NCI-H748 treated with DMSO at 0.1 percent for 48 hours (cell line): ENCODE measurements at places on chromosomes 12 and 14.

GRCh38 chr12:76455582-76456345, 103.8 kb downstream of the OSBPL8 start:
- peak; percentile 39 for DNase-seq

DNA sequence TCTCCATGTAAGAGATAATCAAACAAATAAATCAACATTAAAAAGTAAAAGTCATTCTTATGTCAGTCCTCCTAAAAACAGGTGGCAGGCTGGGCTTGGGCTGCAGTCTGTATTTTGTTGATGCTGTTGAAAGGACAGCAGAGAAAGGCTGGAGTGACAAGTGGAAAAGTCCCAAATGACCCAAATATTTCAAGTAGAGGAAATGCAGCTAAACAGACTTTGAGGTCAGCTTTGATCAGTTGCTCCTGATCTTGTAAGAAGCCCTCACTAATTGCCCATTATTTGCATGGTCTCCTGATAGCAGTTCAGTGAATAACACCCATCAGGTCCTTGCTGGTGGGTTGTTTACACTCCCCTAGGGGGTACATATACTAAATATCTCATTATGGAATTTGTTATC, 24.9 kb downstream of the TBX3 start:
- no peak for DNase-seq

- DNase-seq = no peak
Observed at GRCh38 chr12:52670961-52671360, 9.2 kb downstream of the KRT1 start.

DNA sequence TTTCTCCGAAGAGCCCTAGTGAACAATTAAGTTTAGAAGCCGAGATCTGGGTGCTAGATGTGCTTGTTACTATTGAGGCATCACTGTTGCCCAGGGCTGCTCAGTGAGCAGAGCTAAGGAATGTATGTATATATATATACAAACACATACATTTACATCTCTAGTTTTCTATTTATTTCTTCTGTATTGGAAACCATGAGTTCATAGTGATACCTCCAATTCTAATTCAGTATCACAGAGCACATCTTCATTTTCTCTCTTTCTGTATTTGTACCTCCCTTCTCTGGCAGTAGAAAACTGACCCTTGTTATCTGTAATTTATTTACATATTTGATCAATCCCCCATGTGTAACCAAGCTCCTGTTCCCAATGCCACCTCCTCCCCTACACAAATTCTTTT, 40.7 kb upstream of the FUT8 start:
- no peak for DNase-seq

DNA sequence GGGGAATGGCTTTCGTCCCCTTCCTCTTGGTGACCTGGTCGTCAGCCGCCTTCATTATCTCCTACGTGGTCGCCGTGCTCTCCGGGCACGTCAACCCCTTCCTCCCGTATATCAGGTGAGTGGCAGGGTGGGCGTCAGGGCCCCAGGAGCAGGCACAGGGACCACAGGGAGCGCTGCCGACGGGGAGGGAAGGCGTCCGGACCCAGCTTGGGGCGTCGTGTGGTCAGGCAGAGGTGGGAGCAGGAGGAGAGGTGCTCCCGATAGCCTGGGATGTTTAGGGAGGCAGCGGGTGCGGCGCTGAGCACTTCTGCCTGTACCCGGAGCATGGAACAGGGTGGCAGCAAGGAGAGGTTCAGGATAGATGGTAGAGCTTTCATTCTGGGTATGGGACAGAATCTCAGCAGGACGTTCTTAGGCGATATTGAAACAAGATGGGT, 444 bp downstream of the DRAM1 start:
- peak; percentile 14 for DNase-seq

DNA sequence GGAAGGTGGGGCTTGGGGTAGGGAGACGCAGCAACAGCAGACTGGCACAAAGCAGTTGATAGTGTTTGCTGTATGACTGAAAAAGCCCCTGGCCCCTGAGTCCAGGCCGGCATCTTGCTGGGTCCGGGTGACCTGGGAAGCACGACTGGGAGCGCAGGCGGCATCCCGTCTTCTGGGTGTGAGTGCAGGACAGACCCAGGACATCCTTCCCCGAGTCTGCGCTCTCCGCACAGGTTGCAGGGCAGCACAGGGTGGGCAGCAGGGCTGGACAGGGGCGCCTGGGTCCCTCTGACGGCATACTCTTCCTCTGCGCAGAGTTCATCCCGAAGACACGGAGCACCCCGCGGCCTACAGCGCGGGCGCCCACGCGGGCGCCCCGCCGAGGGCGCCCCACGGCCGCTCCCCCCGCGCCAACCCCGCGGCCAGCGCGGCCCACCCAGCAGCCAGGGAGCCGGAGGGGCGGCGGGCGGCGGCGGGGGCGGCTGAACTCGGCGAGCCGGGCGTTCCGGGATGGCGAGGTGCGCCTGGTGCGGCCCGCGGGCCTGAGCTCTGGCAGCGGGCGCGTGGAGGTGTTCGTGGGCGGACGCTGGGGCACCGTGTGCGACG, 9.2 kb upstream of the CYP46A1 start:
- DNase-seq = no peak

DNA sequence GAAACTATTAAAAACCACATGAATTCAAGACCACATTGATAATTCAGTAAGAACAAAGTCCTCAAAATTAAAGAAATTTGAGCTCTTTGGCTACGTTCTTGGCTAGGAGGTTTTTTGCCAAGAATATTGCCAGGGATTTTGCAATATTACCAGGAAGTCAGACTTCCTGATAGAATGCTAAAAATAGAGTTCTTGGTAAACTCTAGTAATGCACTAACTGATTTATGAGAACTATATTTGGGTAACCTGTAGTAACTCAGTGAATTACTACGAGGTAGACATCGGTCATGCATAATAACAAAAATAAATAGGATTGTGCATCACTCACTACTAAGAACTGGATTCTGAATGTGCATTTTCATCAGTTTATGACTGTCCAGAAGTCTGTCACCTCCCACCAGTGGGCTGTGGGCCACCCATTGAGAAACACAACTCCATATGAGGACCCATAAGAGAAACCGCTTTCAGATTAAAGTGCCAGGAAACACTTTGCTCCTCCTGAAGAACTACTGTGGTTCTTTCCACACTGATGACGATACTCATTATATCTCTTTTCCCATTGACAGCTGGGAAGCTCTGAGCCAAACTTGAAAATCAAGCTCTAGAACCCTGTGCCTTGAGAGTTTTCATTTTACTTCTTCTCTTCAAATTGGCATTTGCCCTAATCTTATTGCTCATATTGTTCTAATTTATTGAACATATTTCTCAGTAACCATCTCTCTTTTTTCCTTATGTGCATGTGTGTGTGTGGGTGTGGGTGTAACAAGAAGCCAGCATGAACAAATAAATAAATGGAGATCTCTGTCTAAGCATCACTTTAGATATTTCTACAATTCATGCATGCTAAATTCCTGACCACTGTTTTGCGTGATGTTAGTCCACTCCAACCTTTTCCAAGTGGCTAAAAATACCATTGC, 116.6 kb downstream of the BCL11B start:
- DNase-seq = no peak

- DNase-seq = no peak
Observed at GRCh38 chr12:67765776-67766766, 117.5 kb downstream of the DYRK2 start.

GRCh38 chr12:62772416-62772955, 162.5 kb downstream of the PPM1H start:
- DNase-seq = no peak

- no peak for DNase-seq
Observed at GRCh38 chr12:2076196-2076570, 23.4 kb downstream of the CACNA1C start.

DNA sequence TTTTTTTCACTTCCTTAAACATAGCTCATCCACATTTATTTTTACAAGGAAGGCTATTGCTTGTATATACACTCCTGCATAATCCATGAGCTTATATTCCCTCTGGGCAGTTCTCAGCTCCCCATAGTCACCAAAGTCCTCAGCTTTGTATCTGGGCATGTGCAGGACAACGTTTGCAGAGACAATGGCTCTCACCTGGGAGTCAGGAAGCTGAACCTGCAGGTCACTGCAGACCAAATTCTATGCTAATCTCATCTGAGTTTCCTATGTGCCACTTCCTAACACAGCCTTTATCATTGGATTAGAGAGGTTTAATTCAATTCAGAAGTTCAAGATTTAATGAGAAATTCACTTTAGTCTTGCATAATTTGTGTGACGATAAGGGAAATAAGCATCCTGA, 131.5 kb downstream of the KCNK10 start:
- DNase-seq = no peak

DNA sequence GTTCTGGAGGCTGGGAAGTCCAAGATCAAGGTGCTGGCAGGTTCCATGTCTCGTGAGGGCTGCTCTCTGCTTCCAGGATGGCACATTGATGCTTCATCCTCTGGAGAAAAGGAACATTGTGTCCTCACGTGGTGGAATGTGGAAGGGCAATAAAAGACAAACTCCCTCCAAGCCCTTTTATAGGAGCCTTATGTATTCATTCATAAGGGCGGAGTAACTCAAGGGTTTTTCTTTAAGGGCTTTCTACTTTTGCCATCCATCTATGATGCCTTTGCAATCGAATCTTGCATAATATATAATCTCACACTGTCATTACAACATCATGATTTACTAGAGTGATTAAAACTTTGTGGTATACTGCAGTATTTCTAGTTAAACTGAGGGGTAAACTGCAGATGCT, 132.7 kb upstream of the DDHD1 start:
- DNase-seq = no peak

- no peak for DNase-seq
Observed at GRCh38 chr12:106743270-106743988, 31.1 kb upstream of the RIC8B start.

DNA sequence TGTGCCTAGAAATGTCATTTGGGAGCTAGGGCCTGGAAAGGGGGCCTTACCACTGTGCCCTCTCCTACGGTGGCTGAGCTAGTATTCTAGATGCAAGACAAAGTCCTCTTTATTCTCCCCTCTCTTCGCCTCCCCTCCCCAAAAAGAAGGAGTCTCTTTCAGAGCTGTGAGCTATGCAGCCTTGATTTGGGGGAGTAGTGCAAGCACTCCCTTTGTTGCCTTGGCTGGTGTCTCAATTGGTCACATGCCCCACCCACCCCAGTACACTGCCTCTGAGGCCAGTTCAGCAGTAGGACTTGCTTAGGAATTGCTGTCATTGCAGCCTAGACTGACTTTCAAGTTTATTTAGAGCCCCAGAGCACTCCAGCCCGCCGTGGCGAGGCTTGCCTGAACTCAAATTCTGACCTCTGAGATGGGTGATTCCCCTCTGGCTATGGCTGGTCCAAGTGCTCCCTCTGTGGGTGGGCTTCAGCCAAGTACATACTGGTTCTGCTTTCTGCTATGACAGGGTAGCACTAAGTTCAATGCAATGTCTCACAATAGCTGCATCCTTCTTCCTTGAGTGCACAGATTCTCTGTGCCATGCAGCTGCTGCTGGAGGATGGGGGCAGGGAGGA, 37.0 kb upstream of the FBXO33 start:
- no peak for DNase-seq

DNA sequence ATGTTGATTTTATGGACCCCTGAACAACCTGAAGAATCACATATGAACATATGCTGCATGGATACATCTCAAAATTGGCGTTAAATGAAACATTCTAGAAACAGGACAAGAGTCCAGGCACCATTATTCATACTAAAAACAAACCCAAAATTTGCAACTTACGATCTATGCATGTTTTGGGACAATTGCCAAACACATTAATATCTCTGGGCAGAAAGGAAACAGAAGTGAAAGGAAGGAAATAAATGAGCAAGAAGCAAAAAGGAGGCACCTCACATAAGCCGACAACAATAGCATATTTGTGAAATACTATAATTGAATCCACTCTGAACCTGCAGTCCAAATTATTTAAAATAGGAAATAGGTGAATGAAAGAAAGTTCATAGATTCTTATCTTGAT, 1505.3 kb downstream of the AACS start:
- no peak for DNase-seq

- no peak for DNase-seq
Observed at GRCh38 chr14:82075566-82075965, 541.9 kb upstream of the SEL1L start.

DNA sequence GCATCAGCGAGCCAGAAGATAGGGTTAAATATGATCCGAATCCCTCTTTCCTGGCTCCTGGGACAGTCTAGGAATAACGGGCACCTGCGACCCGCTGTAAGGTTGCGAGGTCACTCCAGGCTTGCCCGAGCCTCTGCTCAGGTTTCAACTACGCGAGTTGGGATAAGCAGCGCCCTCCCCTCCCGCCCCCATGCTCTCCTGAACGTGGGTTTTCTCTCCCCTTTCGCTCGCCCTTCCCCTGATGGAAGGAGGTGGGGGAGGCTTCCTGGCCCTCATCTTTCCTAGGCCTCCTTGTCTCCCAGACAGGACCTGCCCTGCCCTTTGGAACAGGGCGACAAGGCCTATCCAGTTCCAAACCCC, 753 bp upstream of the ATP5MC2 start:
- DNase-seq = no peak

DNA sequence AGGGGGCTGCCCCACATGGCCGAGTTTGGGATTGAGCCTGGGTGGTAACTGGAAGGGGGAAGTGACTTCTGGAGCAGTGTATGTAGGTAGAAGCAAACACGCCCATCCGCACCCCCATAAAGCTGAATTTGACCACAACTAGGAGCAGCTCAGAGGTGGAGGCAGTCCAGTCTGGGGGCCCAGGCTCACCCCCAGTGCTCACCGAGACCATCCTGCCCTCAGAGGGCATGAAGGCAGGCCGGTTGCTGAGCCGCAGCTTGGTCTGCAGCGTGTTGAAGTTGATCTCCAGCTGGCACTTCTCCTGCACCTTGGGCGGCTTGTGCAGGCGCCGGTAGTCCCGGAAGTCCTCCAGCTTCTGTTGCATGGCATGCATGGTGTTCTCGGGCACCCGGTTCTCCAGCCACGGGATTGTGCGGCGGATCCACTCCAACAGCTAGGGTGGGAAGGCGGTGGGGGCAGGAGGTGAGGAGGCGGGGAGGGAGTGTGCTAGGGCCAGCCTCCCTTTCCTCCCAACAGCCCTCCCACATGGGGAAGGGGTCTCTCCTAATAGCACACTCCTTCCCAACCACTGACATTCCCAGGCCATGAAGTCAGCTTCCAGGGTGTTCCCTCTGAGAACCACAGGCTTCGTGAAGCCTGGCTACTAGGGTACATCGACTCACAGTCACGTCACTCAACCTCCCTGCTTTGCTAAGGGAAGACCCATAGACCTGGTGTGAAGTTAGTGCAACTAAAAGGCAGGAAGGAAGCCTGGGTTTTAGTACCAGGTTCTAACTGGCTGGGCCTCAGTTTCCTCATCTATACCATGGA, 87.0 kb downstream of the ACTN1 start:
- DNase-seq = no peak

GRCh38 chr12:54933376-54933775, 51.2 kb downstream of the TESPA1 start:
- no peak for DNase-seq

- DNase-seq = peak; percentile 66
Observed at GRCh38 chr12:77049767-77050353, 15.5 kb downstream of the E2F7 start.

- no peak for DNase-seq
Observed at GRCh38 chr14:100557658-100558057, 29.6 kb downstream of the BEGAIN start.

GRCh38 chr12:46667551-46667950, 158.2 kb downstream of the SLC38A4 start:
- DNase-seq = no peak

- DNase-seq = peak; percentile 58
Observed at GRCh38 chr14:104976198-104977007, 1.8 kb downstream of the AHNAK2 start.
